ENCODE measurements at places on chromosomes 2 and 18.

DNA sequence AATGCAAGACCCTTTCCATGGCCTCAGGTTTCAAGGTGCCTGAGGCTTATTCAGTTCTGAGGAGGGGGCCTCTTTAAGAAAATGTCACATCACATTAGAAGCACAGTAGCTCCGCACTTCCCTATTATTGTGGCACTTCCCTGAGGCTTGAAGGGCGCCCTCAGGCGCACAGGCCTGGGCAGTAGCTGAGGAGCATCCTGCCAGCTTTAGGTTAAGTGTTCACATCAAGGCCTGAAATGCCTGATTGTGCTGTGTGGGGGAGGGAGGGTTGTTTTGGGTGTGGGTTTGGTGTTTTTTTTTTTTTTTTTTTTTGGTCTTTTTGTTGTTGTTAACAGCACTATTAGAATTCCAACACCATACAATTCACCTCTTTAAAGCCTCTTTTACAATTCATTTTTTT, 107.9 kb downstream of the CABLES1 start:
- no peak for DNase-seq

DNA sequence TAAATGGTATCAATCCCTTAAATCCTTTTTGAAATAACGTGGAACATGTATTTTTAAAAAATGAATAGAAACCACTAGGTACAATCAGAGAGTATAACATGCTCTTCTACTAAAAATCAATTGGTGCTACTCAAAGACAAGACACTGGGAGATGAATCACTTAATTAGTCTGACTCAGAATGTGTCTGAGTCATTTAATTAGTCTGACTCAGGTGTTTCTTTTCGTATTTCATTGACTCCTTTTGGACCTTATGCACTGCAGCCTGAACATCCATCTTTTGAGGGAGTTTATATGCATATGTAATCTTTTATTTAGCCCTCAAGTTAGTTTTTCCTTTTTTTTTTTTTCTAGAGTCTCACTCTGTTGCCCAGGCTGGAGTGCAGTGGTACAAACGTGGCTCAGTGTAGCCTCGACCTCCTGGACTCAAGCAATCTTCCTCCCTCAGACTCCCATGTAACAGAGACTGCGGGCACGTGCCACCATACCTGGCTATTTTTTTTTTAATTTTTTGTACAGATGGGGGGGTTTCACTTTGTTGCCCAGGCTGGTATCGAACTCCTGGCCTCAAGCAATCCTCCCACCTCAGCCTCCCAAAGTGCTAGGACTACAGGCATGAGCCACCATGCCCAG, 26.5 kb downstream of the PPP4R3B start:
- DNase-seq, result peak; percentile 57

DNA sequence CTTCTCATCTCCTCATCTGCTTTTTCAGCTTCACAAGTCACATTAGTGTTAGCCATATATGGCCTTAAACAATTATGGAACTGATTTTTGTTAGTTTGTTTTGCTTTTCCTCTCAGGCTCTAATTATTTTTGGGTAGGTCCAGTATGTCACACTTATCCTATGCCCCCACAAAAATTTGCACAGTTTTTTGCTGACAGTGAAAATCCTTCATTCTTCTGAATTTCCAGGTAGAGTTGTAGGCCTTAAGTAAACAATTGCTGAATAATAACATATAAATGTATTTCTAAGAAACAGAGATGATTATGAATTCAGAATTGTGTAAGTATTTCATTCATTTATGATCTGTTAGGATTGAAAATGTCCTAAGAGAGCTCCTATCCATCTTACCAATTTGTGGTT, 8.6 kb upstream of the SERPINB10 start:
- no peak for DNase-seq

DNA sequence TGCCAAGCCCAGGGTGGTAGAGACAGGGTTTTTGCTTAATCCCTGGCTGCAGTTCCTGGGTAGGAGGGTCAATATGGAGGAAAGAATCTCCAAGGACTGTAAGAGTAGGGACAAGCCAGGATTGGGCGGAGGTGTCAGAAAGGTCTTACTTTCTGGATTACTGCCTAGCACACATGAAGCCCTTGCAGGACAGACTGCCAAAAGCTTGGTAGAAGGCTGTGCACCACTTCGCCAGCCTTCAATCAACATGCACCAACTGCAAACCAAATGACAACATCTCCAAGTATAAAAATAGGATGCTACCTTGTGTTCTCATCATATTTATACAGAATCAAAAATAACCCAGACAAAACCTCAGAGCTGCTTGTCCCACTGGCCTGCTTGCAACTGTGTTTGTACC, 3.7 kb downstream of the ZNF142 start:
- DNase-seq, result no peak

DNA sequence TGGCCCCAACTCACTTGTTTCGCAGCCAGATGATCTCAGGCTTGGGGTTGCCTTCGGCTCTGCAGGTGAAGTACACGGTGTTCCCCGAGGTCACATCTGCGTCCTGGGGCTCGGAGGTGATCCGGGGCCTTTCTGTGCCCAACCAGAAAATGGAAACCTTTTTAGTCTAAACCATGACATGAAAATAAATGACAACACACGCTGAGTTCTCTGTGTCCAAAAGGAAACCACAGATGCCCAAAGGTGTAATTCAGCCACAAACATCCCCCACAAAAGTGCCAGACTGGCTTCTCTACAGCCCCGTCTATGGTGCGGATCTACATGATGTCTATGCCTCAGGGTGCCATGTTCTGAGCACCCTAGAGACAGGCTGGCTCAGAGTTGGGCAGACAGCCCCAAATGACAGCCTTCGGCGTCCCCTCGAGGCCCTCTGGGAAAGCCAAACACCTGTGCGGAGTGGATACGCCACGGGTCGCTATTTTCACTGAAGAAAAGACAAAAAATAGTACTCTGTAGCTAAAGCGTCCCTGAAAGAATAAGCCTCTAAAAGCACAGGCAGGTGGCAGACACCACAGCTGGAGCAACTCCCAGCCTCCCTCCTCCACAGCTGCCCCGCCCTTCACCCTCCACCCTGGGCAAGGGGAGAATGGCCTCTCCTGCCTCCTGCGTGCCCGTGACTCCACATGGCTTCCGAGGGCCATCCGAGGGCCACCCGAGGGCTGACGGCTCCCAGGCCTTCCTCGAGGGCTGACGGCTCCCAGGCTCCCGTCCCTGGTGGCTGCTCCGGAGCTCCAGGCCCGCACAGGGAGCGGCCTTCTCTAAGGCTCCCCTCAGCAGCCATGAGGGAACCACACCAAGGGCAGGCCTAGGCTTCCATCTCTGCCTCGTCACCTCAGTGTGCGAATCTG, 67.1 kb downstream of the PXDN start:
- no peak for DNase-seq

GRCh38 chr18:10044054-10044453, 130.2 kb downstream of the VAPA start:
- DNase-seq, result no peak

GRCh38 chr2:1024981-1025380, 74.3 kb downstream of the SNTG2 start:
- no peak for DNase-seq

GRCh38 chr2:60959501-60959900, 58.0 kb upstream of the PEX13 start:
- DNase-seq, result no peak

- DNase-seq, result no peak
These were observed 31.8 kb upstream of the MTX2 start for GRCh38 chr2:176237456-176237855.

GRCh38 chr2:28155627-28156026, 237.0 kb upstream of the FOSL2 start:
- no peak for DNase-seq

GRCh38 chr2:175903384-175903936, 98.6 kb downstream of the LNPK start:
- DNase-seq, result no peak

- no peak for DNase-seq
These were observed 108.9 kb upstream of the CDC42EP3 start for GRCh38 chr2:37780387-37780676.

GRCh38 chr2:65214843-65215242, 12.8 kb upstream of the ACTR2 start:
- DNase-seq, result no peak

- no peak for DNase-seq
These were observed 38.6 kb downstream of the PTPRM start for GRCh38 chr18:7605705-7606104.

DNA sequence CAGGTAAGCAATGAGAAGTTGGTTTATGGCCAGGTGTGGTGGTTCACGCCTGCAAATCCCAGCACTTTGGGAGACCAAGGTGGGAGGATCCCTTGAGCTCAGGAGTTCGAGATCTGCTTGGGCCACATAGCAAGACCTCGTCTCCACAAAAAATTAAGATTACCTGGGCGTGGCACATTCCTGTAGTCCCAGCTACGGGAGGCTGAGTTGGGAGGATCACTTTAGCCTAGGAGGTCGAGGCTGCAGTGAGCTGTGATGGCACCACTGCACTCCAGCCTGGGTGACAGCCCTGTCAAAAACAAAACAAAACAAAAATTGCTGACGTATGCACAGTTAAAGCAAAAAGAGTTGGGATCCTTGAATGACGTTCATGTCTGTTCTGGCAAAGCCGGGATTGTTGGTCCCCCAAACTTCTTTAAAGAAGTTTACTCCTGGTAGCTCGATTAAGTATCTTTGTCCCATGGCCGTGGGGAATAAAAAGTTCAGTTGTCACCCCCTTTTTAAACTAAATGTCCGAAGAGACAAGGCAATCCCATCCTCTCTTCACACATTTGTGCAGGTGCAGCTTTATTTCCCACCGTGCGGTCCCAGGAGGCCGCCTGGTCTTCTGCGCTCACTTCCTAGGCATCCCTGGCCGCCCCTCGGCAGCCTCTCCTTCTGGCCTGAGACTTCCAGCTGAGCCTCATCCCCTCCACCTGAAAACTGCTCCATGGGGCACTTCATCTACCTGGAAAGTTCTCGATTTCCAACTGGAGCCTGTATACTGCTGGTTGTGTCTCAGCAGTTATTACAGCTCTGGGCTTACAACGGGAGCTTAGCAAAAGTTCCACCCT, 762 bp upstream of the SPOPL start:
- DNase-seq, result no peak

Measured in amniotic epithelial cell (primary cell).